HFFc6 (cell line): ENCODE measurements at places on chromosomes 12 and 14.

DNA sequence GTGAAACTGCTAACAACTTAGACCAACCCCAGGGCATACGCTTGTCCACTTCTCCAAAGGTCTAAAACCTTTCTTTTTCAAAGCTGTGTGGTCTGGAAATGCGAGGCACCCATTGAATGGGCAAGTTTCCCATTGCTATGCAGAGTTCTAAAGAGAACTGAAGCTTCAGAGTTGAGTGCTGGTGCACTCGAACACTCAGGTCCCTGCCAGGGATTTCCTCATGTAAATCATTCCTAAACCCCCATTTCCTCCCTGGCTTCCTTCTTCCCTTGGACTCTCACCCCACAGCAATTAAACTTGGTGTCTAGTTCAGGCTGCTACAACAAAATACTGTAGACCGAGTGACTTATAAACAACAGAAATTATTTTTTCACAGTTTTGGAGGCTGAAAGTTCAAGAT lies 2.2 kb upstream of the PXN start:
- DNase-seq = no peak

DNA sequence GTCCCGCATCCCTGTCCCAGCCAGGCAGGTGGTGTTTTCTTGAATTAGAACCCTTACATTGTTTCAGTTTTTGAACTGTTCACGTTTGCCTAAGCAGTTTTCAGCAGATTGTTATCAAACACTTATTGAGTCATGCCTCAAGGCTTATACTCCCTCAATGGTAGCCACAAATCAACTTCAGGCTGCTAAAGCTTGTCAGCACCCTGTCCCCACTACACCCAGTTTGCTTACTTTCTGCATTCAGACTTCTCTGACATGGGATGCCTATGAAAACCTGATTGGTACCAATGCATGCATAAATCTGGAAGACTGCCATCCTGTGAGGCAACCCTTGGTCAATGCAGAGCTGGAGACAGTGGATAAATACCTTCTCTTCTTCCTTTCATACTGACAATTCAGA lies 225.4 kb downstream of the BTG1 start:
- DNase-seq = peak; percentile 19

GRCh38 chr12:51320695-51321320 lies 3.2 kb downstream of the BIN2 start:
- no peak for DNase-seq

GRCh38 chr14:51304941-51305340 lies 64.9 kb downstream of the TMX1 start:
- peak; percentile 97 for DNase-seq

- DNase-seq = no peak
Observed at GRCh38 chr14:72256055-72256454, 323.8 kb downstream of the RGS6 start.

DNA sequence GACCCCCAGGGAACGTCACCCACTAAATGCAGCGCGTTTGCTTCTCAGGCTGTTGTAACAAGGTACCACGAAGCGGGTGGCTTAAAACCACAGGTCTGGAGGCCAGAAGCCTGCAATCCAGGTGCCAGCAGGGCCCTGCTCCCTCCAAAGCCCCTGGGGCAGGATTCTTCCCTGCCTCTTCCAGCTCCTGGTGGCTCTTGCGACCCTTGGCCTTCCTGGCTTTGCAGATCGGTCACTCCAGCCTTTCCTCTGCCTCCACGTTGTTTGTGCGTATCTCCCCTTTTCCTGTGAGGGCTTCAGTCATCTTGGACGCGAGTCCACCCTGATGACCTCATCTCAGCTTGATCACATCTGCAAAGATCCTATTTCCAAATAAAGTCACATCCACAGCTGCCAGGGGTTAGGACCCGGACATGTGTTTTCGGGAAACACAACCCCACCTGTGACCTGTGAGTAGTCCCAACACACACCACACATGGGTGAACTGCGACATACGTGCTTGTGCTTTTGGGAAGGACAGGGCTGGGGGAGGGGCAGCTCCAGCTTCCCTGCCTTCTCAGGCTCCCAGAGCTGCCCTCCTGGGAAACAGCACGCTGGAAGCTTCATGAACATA lies 114.5 kb upstream of the NCOR2 start:
- DNase-seq = no peak

DNA sequence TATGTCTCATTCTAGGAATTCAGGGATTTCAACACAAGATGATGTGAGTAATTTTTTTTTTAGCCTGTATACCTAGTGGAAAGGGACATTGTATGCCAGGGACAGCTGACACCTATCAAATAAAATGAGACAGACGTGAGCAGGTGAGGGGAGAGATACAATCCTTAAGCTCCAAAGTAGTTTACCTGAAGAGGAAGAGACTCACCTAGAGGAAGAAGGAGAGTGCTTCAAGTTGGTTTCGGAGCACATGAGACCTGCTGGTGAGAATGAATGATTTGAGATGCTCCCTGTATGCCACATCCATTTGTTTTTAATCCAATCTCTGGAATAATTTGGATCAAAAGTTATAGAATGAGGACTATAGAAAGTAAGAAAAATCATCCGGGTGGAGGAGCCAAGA lies 915.4 kb upstream of the FBXO33 start:
- DNase-seq = no peak
